Activated naive CD8-positive, alpha-beta T cell treated with anti-CD3 and anti-CD28 coated beads, Interleukin-2, amount 50 U/mL, for 24 hours (primary cell): ENCODE measurements at places on chromosomes 2 and 18.

- no peak for DNase-seq
These were observed 286.8 kb upstream of the TRIB2 start for GRCh38 chr2:12429779-12430406.

DNA sequence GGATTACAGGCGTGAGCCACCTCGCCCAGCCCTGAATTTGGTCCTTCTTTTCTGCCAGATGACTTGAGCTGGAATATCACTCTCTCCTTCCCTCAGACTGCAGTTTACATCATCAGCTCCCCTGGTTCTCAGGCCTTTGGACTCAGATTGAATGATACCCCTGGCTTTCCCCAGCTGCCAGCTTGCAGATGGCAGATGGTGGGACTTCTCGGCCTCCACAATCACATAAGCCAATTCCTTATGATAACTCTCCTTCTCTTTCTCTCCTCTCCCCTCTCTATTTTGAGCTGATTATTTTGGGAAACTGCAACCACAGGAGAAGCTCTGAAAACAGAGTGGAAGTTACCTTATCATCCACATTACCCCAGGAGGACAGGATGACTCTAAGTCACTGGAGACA, 33.4 kb upstream of the ATP8B1 start:
- DNase-seq, result no peak

DNA sequence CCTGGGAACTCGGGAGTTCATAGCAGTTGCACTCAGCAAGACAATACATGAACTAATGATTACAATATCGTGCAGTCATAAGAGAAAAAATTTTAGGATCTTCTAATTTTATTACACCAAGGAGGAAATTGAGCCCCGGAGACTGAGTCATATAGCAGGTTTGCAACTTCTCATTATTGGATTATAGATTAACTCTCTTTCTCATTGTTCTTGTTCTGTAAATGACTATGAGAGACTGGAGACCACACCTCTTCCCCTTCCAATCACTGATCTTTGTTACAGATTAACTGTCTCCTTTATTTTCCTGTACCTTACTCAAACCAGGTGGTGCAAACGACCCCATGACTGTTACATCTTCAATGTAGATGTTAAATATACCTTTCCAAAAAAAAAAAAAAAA, 435.8 kb upstream of the DDX18 start:
- DNase-seq, result no peak

GRCh38 chr2:29615183-29615582, 306.2 kb downstream of the ALK start:
- no peak for DNase-seq

DNA sequence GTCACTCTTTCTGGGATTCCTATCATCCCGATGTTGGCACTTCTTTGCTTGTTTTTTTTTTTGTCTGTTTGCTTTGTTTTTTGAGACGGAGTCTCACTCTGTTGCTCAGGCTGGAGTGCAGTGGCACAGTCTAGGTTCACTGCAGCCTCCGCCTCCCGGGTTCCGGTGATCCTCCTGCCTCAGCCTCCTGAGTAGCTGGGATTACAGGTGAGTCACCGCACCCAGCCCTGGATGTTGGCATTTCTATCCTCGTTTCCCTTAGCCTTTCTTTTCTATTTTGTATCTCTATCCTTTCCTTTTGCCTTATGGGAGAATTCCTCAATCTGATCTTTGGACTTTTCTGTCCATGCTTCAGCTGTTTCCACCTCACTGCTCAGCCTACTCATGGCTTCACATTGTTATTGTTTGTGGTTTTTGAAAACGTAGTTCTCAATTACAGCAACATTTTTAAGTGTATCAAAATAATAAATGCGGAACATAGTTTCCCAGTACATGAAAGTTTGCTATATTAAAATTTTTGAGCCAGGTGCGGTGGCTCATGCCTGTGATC, 62.1 kb upstream of the ZNF516 start:
- no peak for DNase-seq

GRCh38 chr2:9973690-9974089, 22.2 kb downstream of the GRHL1 start:
- no peak for DNase-seq

GRCh38 chr2:195038153-195038552, 618.9 kb upstream of the SLC39A10 start:
- DNase-seq, result no peak

- DNase-seq, result no peak
These were observed 3.3 kb downstream of the RHBDD1 start for GRCh38 chr2:226839161-226839560.
